NCI-H1436 treated with DMSO at 0.1 percent for 48 hours (cell line): ENCODE measurements at places on chromosomes 11 and 22.

- DNase-seq, result no peak
Measured at GRCh38 chr11:32400196-32400595, 35.1 kb downstream of the WT1 start.

- no peak for DNase-seq
Measured at GRCh38 chr11:24760681-24761080, 263.8 kb downstream of the LUZP2 start.

GRCh38 chr11:134398079-134398444 is 14.0 kb downstream of the B3GAT1 start:
- DNase-seq, result no peak

DNA sequence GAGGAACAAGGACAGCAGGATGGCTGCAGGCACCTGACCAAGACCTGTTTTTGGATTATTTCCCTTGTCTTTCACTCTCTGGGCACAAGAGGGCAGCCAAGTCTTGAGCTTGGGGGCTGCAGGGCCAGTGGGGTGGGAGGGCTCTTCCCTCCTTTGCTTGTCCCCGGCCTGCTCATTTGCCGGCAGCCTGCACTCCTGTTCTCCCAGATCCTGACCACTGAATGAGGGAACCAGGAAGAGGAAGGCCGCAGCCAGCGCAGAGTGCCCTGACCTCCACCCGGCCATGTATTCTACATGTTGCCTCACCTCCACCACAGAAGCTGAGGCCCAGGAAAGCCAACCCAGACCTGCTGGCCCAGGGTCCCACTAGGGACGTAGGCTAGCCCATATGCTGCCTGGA is 15.5 kb upstream of the NNMT start:
- DNase-seq, result peak; percentile 7

- no peak for DNase-seq
Measured at GRCh38 chr22:39415506-39415905, 15.9 kb downstream of the TAB1 start.

GRCh38 chr22:46087816-46088277 is 62.5 kb upstream of the PPARA start:
- DNase-seq, result peak; percentile 41

DNA sequence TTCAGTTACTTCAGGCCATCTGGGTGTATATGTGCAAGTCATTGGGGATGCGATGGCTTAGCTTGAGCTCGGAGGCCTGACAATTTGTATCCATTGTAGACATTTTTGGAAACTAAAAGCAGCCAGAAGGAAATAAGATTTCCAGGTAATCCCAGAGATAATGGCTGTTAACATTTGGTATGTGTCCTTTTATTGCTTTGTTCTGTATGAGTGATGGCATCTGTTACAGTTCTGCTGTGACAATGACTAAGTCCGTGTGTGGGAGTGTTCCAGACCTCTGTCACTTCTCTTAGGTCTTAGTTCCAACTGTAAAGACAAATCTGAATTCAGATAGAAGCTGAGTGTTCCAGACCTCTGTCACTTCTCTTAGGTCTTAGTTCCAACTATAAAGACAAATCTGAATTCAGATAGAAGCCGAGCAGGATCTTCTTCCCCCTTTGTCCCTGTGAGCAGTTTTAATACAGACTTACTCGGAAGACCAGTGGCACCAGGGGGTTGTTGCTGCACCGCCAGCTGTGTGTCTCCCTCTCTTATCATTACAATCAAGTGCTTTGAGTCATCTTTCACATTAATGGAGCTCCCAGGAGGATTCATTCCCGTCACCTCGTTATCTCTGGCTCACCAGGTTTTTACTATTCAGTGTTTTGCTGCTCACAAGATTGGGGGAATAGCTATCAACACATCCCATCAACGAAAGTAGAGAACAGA is 190.9 kb upstream of the SORL1-AS1 start:
- DNase-seq, result no peak

- DNase-seq, result no peak
Measured at GRCh38 chr11:130168105-130168504, 8.5 kb downstream of the ST14 start.

GRCh38 chr11:132185726-132186592 is 815.5 kb downstream of the NTM start:
- no peak for DNase-seq
